CMK (cell line): ENCODE measurements at places on chromosomes 7 and 10.
A peak's percentile ranks its signal among the peaks of the same experiment; 100 is the strongest.

GRCh38 chr10:71076473-71077142 is 135.8 kb upstream of the UNC5B start:
- DNase-seq: no peak

DNA sequence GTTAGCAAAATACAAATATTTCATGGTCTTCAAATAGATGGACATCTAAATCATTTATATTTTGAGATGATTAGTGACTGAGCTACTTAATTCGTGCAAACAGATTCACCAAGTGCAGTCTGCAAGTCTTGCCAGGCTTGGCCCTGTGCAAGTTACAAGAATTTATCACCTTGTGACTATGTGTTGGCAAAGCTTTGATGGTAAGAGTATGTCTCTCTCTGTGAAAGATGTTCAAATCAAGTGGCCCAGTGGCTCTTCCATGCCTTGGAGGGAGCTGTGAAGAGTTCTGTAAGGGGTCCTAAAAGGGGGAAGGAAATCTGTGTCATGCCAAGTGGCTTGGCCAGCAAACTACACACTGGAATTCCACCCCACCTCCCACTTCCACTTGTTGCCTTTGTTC is 397.3 kb downstream of the TYW1 start:
- no peak for DNase-seq

GRCh38 chr10:14456870-14457266 is 126.1 kb upstream of the FRMD4A start:
- no peak for DNase-seq

DNA sequence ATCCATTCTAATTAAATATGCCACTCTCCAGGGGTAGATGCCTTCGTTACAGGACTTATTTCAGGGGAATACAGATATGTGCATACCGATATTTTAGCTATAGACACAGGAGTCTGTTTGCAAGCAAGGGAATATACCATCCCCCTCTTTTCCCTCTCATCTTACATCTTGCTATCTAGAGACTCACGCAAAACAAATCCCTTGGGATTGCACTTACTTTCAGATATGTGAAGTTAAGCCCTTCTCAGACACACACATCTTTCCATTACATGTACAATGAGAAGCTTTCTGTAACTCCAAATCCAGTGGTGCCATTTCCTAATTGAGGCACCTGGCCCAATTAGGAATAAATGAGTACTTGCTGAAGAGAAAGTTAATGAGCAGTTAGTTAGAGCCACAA is 250.4 kb upstream of the FZD8 start:
- no peak for DNase-seq

GRCh38 chr7:42014625-42015618 is 222.1 kb downstream of the GLI3 start:
- peak; percentile 29 for DNase-seq

DNA sequence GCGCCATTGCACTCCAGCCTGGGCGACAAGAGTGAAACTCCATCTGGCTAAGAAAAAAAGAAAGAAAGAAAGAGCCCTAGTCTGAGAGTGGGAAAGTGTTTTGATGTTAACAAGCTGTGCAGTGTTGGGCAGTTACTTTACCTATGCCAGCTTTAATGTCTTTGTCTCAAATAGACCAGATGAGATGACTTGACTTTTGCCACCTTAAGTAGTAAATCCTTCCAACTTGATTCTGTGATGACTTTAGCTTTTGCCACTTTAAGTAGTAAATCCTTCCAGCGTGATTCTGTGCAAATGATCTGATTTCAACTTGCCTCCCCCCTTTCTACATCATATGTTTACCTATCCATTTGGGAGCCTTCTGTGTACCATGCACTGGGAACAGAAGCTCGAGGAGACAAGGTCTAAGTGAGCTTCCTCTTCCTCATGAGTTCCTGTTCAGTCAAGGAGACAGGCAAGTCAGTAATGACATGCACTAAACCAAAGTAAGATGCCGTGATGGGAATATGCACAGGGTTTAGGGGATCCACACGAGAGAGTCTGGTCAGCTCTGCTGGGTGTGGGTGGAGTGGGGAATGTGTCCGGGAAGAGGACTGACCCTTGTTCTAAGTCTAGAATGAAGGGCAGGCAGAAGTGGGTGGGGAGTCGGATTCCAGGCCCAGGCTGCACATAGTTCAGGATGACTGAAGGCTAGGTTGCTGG is 17.2 kb downstream of the INPP5F start:
- DNase-seq: no peak

- DNase-seq: no peak
Measured at GRCh38 chr7:149776848-149777407, 3.5 kb upstream of the ZNF467 start.

DNA sequence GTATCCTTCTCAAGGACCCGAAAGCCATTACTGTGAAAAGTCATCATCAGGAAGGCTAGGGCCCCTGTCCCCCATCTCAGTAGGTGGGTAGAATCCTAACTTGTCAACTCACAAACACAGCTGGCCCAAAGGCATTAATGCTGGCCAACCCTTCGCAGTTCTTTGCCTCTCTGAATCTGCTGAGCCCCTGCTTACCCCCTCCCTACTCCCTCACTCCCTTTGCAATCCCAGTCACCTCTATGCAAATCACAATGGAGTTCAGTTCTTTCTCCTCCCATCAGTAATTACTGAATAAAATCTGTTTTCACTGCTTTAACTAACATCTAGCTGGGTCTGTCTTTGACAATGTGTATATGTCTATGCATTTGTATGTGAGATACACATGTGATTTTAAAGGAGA is 38.1 kb upstream of the AOAH start:
- no peak for DNase-seq

GRCh38 chr7:37570145-37570544 is 113.4 kb upstream of the GPR141 start:
- no peak for DNase-seq

DNA sequence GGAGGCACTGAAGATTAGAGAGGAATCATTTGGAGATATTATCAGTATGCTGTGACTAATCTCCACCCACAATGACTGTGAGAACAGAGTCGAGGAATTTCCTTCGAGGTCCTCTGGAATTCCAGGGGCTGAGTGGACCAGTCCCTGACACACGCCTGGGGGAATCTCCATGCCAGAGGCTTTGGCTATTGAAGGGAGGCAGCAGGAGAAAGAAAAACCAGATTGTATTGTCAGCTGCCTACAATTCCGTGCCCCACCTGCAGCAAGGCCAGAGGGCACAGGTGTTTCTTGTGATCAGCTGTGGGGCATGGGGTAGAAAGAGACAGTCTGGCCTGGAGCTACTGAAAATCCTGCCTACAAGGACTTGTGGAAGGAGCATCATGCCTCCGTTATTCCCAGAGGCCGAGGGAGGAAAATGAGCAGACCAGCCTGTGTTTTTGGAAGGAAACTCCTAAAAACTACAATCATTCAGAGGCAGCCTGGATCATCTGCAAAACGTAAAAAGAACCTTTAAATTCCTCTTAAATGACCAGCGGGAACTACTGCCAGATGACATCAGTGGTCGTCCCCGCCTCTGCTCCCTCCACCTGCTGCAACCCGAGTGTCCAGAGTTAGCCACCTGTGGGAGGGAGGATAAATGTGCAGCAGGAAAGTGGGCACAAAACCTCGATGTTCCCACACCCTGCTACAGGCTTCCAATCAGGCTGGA is 25.4 kb upstream of the ANK3 start:
- DNase-seq: no peak

GRCh38 chr7:80241671-80242070 is 107.0 kb downstream of the GNAI1 start:
- DNase-seq: no peak

- no peak for DNase-seq
Measured at GRCh38 chr10:130368761-130369560, 232.8 kb downstream of the GLRX3 start.

- DNase-seq: no peak
Measured at GRCh38 chr7:110842796-110843195, 248.1 kb upstream of the LRRN3 start.

DNA sequence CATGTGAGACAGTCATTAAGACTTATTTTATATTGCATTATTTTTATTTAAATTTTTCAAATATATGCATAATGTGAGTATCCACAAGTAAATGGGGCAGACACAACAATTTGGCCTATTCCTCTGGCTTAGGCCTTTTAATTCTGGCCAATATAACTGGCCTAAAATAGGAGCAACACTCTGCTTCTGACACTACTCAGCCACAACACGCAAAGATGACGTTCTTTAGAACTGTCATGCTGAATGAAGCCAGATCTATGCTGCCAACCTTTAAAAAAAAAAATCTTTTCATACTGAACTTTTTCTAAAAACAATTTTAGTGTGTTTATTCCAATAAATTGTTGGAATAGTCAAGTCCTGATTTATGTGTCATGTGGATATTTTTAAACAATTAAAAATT is 355.0 kb upstream of the BMPER start:
- DNase-seq: no peak

DNA sequence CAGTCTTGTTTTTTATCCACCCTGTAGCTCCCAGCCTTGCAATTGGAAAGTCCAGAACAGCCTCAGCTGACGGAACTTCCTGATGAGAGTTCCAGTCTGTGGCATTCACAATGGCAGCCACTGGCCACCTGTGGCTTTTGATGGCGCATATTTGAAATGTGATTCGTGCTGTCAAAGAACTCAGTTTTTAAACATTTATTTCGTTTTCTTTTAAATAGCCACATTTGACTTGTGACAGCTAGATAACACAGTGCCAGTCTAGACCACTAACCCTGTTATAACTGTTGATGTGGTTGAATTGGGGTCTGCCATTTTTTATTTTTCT is 97.3 kb downstream of the INPP5A start:
- no peak for DNase-seq

GRCh38 chr7:78301407-78301806 is 502.8 kb downstream of the PHTF2 start:
- no peak for DNase-seq

GRCh38 chr7:139091677-139091996 is 17.9 kb downstream of the ZC3HAV1 start:
- no peak for DNase-seq

GRCh38 chr10:21810582-21811244 is 192.8 kb downstream of the DNAJC1 start:
- no peak for DNase-seq

DNA sequence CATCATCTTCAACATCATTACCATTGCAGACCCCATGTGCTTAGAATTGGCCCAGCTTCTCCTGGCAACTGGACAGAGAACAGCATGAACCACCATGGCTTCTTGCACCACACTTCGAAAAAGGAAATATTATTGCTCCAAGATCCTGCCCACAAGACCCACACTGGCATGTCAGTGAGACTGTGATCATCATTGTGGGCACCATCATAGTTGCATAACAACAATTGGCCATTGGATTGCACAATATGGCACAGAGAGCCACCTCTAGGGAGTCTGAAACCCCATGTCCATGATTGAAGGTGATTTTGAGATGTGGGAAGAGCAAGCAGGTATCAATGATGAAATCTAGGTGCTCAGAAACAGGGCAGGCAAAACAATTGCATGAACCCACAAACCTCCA is 918.9 kb downstream of the GRID1 start:
- DNase-seq: no peak

GRCh38 chr7:139687211-139687954 is 90.4 kb downstream of the HIPK2 start:
- DNase-seq: no peak
